ENCODE measurements at places on chromosomes 1 and 21.

- no peak for DNase-seq
Measured at GRCh38 chr1:196380316-196380715, 227.9 kb downstream of the KCNT2 start.

DNA sequence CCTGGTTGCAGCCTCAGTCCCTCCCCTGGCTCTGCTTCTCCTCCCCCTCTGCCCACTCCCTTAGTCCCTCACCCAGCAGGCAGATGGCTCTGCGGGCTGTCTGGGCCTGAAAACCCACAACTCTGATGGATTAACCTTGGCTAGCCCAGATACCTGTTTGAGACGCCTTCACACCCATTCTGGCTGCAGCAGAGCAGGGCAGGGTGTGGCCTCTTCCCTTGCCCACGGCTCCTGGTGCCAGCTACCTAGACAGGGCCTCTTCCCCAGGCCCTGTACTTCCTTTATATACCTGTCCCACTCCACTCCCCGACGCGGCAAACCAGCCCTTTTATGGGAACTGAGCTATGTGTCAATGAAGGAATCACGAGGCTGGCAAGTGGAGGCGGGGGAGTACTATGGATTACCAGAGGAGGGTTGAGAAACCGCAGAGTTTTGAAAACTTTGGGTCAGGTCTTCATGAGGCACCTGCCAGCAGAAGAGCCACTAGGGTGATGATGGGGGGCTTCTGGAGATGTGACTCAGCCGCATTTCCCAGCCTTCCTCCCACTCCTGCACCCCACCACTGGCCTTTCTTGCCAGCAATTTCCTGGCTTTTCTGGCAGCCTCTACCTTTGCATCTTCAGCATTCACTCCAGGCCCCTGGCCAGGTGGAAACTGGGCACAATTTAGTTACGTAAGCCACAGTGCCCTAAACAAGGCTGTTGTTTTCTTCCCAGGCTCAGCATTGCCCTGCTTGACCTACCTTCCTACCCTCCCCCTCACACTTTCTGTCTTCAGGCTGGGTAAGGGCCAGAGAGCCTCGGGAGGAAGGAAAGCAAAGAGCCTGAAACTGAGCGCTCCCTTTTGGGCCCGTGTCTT, at the start of gene CHI3L1:
CHI3L1 (minus strand) TSS at position 259 of the 858 bp plus-strand sequence; CDS start at position 178, 81 bp downstream.
- no peak for DNase-seq

GRCh38 chr1:178954325-178954690, 71.4 kb upstream of the FAM20B start:
- DNase-seq: no peak

- DNase-seq: no peak
Measured at GRCh38 chr1:94154989-94155388, 34.0 kb upstream of the ABCA4 start.

GRCh38 chr1:229217716-229218115, 53.2 kb upstream of the RAB4A start:
- no peak for DNase-seq

GRCh38 chr1:8698012-8698630, 119.3 kb downstream of the RERE start:
- DNase-seq: no peak

DNA sequence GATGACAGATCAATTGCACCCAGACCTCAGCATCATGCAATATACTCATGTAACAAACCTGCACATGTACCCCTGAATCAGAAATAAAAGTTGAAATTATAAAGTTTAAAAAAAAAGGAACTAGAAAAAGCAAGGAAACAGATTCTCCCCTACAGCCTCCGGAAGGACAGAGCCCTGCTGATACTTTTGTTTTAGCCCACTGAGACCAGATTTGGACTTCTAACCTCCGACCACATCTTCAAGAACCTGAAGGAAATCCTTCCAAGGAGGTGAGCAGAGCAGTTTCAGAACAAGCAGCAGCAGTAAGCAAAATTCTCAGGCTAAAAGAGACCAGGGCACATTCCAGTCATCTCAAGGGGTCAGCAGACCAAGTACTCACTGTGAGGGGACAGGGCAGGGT, 54.5 kb downstream of the TM2D1 start:
- no peak for DNase-seq
